ENCODE measurements at places on chromosomes 2 and 18.

DNA sequence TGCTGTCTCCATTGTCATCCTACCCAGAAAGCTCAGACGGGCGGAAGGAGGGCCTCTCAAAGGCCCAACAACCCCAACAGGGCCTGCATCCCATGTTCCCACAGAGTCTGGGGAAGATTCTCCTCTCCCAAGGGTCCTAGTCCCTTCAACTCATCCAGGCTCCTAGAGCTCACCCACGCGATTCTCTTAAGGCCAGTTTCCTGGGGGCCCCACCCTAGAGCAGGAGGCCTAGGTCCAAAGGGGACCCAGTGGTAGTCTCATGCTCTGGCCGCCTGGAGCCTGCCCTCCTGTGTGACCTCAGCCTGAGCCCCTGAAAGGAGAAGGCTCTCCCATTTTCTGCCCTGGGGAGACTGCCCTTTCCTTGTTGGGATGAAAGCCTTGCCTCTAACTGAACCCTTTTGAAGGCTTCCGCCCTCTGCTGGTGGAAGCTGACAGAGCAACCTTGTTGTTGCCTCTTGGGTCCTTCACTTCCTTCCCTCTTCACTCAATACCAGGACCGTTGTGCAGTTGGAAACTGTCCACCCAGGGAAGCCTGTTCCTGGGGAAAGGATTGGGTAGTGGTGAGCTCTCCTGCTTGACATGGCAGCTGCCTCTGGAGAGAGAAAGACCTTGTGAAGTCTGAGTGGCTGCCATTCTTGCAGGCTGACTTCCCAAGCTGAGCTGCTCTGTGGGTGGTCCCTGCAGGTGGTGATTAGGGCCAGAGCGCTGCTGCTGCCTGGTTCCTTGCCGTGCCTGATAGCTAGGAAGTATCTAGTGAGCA is 86.0 kb upstream of the ALPP start:
- DNase-seq, result peak; percentile 68

- DNase-seq, result peak; percentile 67
These were observed at the start of gene PXDN for GRCh38 chr2:1744446-1745170. Gene PXDN (minus strand): TSS chr2:1744515. CDS start chr2:1744455, 60 bp downstream.

GRCh38 chr2:184577056-184577455 is 21.3 kb upstream of the ZNF804A start:
- DNase-seq, result no peak

DNA sequence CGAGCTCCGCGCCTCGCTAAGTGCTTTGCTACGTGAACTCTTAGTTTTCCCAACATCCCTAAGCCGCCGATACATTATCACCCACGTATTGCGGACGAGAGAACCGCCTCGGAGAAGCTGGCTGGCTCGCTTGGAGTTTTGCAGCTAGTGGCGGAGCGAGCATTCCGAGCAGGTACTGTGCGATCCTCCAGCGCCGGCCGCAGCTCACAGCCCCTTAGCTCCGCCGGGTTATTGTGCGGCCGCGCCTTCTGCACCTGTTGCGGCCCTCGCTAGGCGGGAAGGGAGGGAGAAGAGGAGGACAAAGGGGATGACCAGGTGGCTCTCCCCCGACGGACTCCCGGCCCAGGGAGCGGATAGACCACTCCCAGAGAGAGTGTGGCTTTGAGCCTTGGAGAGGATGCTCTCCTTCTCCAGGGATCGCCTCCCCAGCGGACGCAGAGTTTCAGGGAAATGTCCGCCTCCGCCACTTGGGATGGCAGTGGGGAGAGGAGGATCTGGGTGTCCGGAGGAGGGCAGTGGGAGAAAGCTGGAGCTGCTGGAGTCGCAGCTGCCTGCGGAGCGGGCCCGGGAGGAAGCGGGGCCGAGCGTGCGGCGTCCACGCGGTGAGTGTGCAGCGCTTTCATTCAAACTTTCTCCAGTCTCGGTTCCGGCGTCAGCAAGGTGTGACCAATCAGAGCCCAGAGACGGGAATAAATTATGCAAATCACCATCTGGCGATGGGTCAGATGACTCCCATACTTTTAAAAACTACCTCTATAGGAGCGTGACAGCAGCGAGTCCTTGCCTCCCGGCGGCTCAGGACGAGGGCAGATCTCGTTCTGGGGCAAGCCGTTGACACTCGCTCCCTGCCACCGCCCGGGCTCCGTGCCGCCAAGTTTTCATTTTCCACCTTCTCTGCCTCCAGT is at the start of gene LIPG:
LIPG (plus strand) TSS at position 769 of the 905 bp plus-strand sequence. CDS start 252 bp downstream, outside the sequence.
- peak; percentile 76 for DNase-seq

GRCh38 chr18:62033207-62033606 is 140.4 kb upstream of the RNF152 start:
- DNase-seq, result no peak

GRCh38 chr2:102285368-102285767 is 26.0 kb upstream of the IL1RL1 start:
- DNase-seq, result peak; percentile 94

DNA sequence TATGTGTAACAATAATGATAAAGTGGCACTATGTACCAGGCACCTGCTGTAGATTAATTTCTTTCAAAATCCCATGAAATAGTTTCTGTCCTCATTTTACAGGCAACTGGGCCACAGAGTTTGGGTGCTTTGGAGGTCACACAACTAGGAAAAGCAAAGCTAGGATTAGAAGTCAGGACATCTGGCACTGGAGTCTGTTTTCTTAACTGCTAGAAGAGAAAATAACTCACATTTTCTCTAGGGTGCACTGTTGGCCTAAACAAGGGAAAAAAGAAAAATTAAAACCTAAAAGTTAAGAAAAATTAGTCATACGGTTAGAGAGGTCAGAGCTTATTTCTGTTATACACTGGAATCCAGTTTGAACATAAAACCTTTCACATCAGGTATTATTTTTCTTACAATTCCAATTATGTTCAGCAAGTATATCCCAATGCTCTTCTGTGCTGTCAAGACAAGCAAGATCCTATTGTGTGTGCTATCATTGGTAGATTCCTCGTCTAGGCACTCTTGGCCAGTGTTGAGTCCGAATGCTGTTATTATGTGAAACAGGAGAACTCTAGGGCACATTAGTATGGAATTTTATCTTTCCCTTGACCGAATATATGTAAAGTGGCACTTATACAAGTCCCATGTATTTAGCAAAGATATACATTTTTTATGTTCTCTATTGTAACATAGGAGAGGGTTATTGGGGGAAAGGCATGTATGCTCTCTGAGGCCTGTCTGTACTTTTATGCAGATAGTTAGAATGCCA is 1.5 kb upstream of the OSGEPL1 start:
- DNase-seq, result no peak

- no peak for DNase-seq
These were observed 2.9 kb downstream of the SETBP1 start for GRCh38 chr18:44683556-44683955.

- DNase-seq, result no peak
These were observed 415.7 kb upstream of the TCF4 start for GRCh38 chr18:56003720-56004088.

DNA sequence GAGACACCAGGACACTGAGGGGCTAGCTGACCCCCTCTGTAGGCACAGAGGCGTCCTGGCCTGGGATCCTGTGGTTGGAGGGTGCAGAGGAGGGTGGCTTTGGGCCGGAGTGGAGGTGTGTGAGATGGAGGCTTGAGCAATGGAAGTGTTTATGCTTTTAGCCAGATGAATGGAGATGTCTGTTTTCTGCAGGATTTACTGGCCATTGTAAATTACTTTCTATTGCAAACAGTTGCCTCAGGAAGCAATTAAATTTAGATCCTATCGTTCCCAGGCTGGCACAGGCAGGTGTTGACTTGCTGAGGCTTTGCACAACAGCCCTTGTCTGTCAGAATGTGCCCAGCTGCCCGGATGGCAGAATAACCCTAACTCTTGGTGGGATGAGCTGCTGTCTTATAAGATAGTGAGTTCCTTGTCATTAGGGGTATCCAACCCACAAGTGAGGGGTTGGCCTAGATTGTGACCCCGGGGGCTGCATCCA is 1.8 kb upstream of the ARID5A start:
- DNase-seq, result no peak

DNA sequence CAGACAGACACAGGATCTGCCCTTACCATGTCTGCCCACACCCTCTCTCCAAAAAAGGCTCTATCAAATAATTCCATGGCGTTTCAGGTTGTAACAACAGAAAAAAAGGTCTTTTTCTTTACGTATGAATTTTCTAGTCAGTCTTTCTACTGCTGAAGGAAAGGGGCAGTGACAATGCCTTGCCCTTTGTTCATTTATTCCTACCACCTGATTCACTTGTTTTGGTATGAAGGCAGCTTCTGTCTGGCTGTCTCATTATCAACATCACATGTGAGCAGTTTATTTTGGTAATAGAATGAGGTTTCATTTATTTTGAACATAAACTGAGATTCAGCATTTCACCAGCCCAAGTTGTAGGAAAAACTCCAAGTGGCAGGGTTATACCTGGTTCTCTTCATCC is 94.3 kb upstream of the KLF7 start:
- no peak for DNase-seq

DNA sequence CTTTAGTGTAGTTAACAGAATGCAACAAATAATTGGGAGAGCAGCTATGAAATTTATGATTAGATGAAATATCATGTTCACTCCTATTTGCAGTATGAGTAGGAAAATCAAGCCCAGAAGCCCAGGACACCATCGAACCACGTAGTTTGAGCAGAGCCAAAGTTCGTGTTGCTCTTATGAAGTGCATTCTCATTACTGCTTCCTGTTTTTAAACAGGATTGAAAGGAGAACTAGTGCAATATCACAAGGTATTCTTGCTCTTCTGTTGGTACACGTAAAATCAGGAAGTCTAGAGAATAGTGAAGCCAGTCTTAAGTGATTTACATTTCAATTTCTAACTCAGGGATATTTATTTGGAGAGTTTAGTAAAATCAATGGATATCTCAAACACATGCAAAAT is 21.1 kb downstream of the ARHGAP15 start:
- no peak for DNase-seq

DNA sequence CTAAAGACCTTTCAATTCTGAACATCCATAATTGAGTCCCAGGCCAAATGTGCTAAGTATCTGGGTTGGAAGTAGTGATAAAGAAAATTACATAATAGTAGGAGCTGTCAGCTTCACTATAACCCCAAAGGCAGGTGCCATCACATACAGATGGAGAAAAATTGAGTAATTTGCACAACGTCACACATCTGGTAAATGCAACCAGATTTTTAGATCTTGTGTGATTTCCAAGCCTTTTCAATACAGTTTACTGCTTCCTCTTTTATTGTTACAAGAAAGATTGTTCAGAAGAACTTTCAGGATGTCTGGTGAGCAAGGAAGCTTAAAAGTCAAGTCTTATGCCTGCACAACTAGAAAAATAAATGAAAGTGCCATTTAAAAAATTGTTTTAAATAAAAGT is 62.3 kb downstream of the UBE2E3 start:
- DNase-seq, result no peak

- no peak for DNase-seq
These were observed 5.6 kb downstream of the WNT10A start for GRCh38 chr2:218885981-218886947.

GRCh38 chr18:11993264-11993916 is 12.1 kb downstream of the IMPA2 start:
- no peak for DNase-seq

DNA sequence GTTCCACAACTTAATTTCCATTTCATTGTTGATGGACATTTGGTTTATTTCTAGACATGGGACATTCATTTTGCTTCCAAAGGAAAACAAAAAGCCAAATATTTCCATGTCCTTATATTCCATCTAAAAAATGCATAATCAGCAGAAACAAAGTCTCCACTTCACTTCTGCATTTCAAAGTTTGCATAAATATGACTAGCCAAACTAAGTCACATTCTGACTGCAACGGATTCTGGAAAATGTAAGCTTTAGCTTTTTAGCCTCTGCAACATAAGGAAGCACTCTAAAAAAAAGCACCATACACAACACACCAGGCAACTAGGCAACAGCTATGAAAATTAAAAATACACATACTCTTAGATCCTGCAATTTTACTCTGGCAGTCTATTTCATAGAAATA is 135.3 kb downstream of the ETAA1 start:
- no peak for DNase-seq

DNA sequence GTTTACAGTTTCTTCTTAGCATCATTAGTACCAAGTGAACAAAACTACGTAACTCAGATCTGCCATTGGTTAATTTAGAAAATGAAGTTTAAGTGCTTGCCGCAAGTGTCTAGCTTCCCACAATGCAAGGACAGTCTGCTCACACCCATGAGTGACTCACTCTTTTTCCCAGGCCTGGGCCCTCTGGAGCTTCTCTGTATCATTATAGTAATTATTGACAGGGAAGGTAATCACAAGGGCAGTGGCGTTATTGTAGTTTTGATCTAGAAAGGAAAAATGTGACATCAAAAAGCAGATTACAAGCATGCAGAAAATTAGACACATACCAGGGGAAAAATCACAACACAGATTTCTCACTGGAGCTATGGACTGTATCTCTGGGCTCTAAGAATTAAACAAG is 38.5 kb downstream of the NPC1 start:
- peak; percentile 45 for DNase-seq

DNA sequence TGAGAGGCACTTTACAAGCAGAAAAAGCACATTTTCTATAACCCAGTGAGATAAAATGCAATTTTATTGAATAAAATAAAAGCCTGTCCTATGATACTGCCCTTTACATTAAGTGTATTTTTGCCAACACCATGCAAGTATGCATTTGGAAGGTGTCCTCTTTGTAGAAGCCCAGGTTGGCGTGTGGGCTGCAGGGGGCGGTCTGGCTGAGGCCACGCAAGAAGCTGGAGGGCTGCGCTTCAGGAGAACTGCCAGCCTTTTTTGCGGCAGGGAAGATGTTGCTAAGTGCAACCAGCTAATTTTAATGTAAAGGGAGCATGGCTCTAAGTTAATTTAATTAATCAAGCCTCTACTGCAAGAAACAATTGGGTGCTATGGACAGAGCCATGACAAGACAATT is 562.8 kb upstream of the SALL3 start:
- DNase-seq, result no peak

GRCh38 chr2:47868611-47869352 is 37.5 kb downstream of the FBXO11 start:
- DNase-seq, result no peak

- DNase-seq, result peak; percentile 66
These were observed 20.2 kb downstream of the CRACDL start for GRCh38 chr2:98915751-98916358.

- DNase-seq, result no peak
These were observed 314.9 kb downstream of the EIPR1 start for GRCh38 chr2:3062476-3063260.

GRCh38 chr2:48148841-48149430 is 242.6 kb upstream of the FBXO11 start:
- no peak for DNase-seq

DNA sequence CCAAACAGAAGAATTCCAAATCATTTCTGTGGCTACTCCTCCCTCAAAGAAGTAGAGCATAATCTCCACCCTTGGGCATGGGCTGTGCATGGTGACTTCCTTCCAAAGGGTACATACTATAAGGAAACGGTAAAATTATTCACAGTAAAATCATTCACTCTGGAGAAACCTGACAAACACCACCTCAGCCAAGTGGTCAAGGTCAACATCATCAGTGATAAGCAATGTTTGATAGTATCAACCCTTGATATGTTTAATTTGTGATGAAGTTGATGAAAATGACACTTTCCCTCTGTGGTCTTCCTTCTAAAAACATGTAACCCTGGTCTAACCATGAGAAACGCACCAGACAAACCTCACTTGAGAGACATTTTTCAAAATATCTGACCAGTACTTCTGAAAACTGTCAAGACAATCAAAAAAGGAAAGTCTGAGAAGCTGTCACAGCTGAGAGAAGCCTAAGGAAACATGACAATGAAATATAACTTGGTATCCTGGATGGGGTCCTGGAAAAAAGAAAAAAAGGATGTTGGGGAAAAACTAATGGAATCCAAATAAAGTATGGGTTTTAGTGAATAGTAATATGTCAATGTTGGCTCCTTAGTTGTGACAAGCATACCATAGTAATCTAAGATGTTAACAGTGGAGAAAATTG is 9.4 kb upstream of the TXNDC2 start:
- DNase-seq, result no peak

- no peak for DNase-seq
These were observed 1.8 kb upstream of the DUSP2 start for GRCh38 chr2:96146881-96147592.
